PC-3 (cell line): ENCODE measurements at places on chromosomes 2 and 18.

DNA sequence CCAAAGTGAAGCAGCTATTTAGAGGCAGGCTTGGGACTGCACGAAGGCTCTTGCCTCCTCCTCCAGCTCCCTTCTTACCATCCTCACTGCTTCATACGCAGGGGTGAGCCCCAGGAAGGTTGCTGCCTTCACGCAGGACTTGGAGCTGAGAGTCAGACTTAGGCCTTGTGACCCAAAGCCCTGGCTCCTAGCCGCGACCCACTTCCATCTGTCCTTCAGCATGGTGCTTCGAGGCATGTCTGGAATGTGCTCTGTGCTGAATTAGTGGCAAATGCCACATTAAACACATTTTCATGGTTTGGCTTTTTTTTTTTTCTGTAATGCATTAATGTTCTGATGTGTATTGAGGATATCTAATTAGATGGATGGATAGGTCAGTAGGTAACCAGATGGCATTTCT lies 37.5 kb downstream of the ITGB1BP1 start:
- DNase-seq: no peak

GRCh38 chr18:73563901-73564472 lies 583.6 kb downstream of the FBXO15 start:
- DNase-seq: peak; percentile 95

DNA sequence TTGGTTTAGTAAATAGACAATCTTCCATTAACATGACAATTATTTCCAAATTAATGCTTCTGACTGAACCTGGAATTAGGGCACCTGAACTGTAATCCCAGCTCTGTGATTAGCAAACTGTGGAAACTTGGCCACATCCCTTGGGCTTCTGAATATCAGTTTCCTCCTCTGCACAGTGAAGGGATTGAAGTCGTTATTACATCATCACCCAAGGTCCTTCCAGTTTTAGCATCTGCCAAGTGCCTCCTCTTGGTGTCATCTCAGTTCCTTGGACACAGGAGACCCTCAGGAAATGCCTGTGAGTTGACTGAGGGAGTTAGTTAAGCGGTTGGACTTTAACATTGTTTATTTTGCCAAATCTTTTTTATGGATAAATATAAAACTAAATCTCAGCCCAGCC lies 64.8 kb downstream of the MOGAT1 start:
- peak; percentile 3 for DNase-seq

- no peak for DNase-seq
These were observed 165.4 kb upstream of the SPOPL start for GRCh38 chr2:138336146-138336545.

DNA sequence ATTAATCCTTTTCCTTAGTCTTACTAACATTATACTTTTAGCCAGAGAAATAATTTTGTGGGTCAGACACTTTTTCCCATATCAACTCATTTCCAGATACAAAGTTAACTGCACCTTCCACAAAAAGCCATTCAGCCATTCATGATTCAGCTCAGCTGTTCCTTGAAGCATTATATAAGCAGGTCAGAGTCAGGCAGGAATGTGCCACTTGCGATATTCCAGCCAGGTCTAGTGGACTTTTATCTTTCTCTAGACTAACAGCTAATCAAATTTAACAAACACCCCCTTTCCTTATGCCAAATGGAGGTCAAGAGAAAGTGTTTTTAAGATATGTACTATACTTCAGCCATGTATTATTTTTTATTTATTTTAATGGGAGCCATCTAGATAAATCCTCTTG lies 75.6 kb upstream of the EPB41L3 start:
- DNase-seq: no peak

GRCh38 chr2:132909427-132909826 lies 239.4 kb upstream of the LYPD1 start:
- DNase-seq: peak; percentile 22

GRCh38 chr2:48613211-48613610 lies 4.4 kb upstream of the GTF2A1L start:
- DNase-seq: no peak
